ENCODE measurements at places on chromosomes 6 and 20.
A peak's percentile ranks its signal among the peaks of the same experiment; 100 is the strongest.

GRCh38 chr6:134844120-134844519 is 105.8 kb downstream of the ALDH8A1 start:
- no peak for DNase-seq

DNA sequence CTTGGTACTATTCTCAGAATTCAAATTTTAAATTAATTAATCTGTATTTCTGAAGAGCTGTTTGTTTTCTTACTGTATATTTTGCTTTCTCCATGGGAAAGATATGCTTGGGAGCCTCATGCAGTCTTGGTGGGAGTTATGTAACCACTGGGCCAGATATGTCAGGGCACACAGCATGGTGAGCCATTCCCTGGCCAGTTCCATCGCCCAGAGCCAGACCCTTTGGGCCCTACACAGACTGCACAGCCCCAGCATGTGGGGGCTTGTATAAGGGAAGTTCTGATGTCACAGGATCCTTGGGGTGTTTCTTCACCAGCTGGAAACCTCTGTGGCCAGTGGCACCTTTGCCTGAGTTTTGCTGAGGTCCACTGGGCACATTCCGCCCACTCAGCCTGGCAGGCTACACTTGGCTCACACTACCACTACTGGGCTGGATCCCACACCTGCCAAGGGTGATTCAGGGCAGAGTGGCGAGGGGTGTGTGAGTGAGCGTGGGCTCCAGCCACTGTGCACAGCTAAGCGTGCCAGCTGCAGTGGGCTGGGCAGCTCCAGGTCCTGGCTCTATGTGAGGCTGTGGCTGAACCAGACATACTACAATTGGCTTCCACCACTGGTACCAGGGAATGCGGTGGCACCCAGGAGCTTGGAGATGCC is 293.5 kb downstream of the ARHGAP18 start:
- no peak for DNase-seq

- peak; percentile 60 for DNase-seq
These were observed 995 bp downstream of the ZFP64 start for GRCh38 chr20:52190437-52191131.

DNA sequence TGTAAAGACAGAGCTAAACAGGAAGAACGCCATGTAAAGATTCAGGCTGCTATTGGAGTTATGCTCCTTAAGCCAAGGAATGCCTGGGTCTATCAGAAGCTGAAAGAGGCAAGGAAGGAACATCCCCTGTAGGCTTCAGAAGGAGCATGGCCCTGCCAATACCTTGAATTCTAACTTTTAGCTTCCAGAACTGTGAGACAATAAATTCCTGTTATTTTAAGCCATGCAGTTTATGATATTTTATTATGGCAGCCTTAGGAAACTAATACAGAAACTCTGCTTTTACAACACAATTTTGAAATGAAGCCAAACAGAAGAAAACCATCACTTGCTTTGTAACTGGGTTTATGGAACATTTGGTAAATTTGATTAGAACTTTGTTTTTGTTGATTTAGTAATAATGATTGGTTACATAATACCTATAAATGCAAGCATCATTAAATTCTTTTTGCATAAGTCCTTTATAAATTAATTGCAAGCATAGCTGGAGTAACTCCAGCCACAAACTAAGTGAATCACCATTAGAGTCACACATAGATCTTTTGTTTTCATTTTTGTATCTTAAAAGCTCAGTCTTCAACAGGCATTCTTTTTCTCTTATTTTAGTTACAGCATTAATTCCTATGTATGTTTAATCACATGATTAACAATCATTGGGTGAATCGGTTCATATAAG is 33.5 kb upstream of the TSPYL1 start:
- no peak for DNase-seq

DNA sequence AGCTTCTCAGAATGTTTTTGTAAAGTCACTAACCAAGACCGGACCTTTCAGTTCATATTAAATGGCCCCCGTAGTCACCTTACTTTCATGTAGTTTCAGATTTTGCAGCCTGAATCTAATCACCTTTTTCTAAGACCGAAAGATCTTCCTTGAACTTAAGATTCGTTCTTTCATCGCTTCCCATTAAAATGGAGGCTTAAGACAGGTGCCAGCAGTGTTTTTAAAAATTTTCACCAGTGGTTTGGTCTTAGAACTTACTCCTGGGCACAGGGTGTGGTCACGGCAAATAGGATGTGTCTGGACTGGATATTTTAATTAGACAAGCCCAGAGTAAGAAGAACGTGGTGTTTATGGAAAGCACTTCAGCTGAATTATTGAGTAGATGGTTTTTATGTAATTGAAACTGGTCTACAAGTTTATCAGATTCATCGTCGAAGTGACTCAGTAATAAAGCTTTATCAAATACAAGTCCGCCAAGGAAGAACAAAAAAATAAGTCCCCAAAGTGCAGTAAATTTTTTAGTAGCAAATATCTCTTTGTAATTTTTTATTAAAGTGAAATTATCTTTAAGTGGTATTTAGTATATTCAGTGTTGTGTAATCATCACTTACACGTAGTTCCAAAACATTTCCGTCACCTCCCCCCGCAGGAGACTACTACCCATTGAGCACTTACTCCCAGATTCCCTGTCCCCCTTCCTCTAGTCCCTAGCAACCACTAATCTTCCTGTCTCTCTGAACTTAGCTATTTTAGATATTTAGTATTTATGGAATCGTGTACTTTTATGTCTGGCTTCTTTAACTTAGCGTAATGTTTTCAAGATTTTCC is 868 bp downstream of the SRSF3 start:
- peak; percentile 37 for DNase-seq

DNA sequence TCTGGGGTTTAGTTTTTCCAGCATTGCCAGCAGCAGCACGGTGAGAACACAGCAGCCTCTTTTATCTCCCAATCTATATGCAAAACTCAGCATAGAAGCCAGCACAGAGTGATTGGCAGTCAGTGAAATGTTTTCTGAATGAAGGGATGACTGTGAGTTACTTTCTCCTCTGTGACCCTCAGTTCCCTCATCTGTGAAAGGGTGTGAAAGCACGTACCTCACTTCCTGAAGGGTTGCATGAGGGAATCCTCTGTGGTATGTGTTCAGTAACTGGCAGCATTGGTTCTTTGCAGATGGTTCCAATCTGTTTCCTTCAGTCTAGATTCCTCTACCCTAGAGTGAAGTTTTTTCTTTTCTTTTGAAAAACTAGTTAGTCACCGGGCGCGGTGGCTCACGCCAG is 40.0 kb downstream of the EFCAB8 start:
- no peak for DNase-seq

GRCh38 chr20:25336561-25337422 is 53.8 kb downstream of the ABHD12 start:
- no peak for DNase-seq

GRCh38 chr20:48959899-48960550 is 38.5 kb downstream of the ARFGEF2 start:
- DNase-seq: no peak

GRCh38 chr6:161237176-161237575 is 36.7 kb downstream of the AGPAT4 start:
- DNase-seq: no peak

DNA sequence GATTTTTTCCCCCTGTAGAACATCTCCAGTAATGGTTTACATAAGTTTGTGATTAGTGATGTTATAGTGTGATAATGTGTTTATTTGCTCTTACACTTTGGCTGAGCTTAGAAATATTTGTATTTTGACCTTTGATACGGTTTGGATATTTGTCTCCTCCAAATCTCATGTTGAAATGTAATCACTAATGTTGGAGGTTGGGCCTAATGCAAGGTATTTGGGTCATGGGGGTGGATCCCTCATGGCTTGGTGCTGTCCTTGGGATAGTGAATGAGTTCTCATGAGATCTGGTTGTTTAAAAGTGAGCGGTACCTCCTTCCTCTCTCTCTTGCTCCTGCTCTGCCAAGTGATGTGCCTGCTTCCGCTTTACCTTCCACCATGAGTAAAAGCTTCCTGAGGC is 147.2 kb downstream of the CCDC170 start:
- DNase-seq: no peak

GRCh38 chr6:36625158-36625919 is 31.2 kb downstream of the SRSF3 start:
- no peak for DNase-seq

GRCh38 chr6:28729501-28730402 is 194.0 kb downstream of the TRIM27 start:
- no peak for DNase-seq

- DNase-seq: no peak
These were observed 276.8 kb downstream of the PHACTR1 start for GRCh38 chr6:12993283-12993898.

- no peak for DNase-seq
These were observed 9.1 kb upstream of the ZBTB2 start for GRCh38 chr6:151400473-151400872.

Data from activated naive CD4-positive, alpha-beta T cell treated with anti-CD3 and anti-CD28 coated beads, Interleukin-2, amount 10 ng/mL, durations not matched to agents 7 days and 5 days (primary cell).